ENCODE measurements at places on chromosomes 5 and 9.
A peak's percentile ranks its signal among the peaks of the same experiment; 100 is the strongest.

GRCh38 chr9:112048924-112049691 is 126.0 kb downstream of the SUSD1 start:
- DNase-seq, result no peak

GRCh38 chr9:111896942-111897600 is 457 bp downstream of the UGCG start:
- no peak for DNase-seq

DNA sequence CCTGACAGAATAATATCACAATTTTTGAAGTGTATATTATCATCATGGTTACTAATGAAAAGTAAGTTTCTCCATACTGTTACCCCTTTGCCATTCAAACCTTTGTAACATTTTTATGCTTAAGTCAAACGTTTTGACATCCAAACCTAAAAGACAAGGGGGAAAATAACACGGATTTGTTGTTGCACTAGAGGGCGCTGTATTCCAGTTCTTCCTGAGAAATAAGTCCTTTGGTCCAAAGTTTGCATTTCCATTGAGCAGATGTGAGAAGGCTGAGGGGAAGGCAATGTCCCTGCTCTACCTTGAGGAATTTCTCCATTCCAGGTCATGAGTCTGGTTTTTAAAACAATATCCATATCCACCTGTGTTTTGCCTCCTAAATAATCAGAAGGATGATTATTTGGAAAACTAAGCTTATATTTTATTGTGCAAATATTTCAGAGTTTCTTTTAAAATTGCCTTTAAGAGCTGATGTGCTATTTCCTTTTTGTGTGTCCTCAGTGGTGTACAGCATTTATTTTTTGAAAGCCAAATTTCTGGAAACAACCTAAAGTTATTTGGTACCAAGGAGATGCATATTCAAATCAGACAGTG is 9.7 kb downstream of the LECT2 start:
- DNase-seq, result peak; percentile 82

GRCh38 chr5:16856531-16856930 is 79.6 kb downstream of the MYO10 start:
- DNase-seq, result no peak

DNA sequence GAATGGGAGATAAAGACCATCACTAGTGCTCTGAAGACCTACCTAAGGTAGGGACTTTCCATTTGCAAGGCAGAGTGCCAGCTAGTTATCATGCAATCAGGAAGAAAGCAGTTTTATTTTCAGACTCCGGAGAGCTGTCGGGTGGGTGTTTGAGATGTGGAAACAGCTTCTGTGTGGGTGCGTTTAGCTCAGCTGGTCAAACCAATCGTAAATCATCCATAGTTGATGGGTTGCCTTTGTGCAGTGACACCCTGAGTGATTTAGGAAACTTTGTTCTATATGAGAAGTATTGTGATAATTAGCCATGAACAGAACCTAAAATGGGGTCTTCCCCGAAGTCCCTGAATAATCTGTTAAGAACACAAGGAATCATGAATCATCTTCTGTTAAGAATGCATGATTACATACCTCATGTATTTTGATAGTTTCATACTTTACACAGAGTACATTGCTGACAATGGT is 284.3 kb downstream of the ARHGAP26 start:
- DNase-seq, result no peak

DNA sequence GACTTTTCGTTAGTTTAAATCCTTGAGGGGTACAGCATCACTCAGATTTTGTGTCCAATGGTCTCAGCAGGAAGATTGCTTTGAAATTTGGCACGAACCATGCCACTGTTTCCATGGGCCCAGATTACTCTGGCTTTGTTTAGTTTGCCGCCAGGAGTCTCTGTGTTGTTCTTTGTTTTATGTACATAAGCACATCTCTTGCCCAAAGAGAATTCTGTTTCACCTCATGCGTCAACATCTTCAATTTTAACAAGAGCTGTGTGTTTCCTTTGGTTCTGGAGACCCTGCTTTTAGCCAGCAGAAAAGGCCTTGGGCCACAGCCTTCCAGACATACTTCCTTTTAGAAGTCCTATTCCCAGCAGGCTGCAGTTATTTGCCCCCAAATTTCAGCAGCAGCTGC is 62.4 kb downstream of the TNPO1 start:
- DNase-seq, result peak; percentile 20

- no peak for DNase-seq
Observed at GRCh38 chr5:86118542-86118941, 499.2 kb upstream of the COX7C start.

DNA sequence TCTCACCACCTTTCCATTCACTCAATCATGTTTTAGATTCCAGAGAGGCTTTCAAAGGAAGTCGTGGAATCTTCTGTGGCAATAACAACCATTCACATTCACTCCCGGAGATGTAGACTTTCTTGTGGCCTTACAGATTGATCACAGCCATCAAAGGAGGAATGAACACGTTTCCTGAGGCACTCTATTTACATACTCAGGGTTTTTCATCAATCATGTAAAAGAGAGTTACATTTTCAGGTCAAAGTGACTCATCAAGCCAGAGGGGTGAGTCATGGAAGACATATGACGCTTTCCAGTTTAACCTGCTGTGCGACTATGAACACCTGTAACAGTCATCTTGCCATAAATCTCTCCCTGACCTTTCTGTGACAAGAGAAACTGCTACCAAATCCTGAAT is 39.3 kb upstream of the RAD23B start:
- DNase-seq, result no peak

- no peak for DNase-seq
Observed at GRCh38 chr9:78575081-78575480, 278.2 kb downstream of the PSAT1 start.

DNA sequence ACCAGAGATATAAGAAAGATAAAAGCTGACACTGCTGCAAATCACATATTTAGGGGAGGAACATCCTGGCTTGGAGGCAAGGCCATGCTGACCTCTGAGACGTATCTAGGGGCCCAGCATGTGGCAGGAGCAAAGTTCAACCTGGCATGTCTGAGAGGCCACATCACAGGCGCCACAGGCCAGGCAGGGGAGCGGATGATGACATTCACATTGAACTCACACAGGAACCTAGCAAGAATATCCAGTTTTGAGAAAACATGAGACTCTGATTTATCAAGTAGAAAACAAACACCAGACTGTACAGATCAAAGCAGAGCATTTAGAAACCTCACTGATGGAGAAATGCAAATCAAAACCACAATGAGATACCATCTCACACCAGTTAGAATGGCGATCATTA is 64.2 kb upstream of the STK32A start:
- no peak for DNase-seq

DNA sequence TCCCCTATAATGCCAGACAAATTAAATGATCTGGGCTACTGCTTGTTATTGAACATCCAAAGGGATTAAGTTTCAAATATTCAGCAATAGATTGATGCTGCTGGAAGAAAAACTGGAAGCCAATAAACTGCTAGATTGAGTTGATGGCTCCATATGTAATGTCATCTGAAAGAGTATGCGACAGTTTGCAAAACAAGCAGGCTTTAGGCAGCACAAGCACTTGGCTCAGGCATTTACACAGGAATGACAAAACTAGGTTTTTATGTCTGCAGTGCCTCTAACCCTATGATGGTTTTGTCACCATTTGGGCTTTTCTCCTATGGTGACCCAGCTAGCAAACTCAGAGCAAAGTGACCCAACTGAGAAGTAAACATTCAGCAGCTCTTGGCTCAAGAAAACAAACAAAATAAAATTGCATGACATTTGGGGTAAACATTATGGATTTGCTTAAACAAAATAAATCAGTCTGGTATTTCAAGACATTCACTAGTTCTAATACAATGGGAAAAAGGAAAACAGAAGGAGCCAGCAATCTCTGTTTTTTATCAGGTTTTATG is 978.5 kb downstream of the DTWD2 start:
- no peak for DNase-seq

- peak; percentile 13 for DNase-seq
Observed at GRCh38 chr9:107612136-107612535, 122.6 kb upstream of the KLF4 start.

GRCh38 chr5:71699233-71699632 is 19.8 kb upstream of the CARTPT start:
- no peak for DNase-seq
